ENCODE measurements at places on chromosomes 11 and 22. TPM values are rescaled to one million over a fixed set of nuclear protein-coding genes. Genes with fewer than 3 reads are reported as not detected.
A peak's percentile ranks its signal among the peaks of the same experiment; 100 is the strongest.

DNA sequence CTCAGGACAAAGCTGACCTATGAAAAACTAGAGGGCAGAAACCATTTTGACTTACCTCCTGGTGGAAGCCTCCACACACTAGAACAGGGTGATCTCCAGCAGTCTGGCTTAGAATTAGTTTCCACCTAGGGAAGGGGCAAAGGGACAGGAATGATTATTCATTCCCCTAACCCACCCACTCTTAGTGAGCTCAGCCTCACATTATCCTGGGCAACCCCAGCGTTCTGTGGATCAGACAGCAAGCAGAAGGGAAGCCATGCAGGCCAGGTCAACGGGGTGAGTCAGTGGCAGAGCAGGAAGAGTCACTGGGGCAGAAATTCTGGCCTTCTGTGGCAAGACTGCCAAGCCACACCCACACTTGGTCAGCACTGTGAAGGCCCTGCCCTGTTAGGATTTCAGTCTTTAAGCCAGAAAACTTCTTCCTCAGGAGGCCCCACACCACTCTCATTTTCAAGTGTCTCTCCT, 10.5 kb downstream of the NUMA1 start:
- peak; percentile 22 for DNase-seq
- H3K4me3 ChIP-seq, result no peak overlapping the region
- peaks cover 24% of the 10 kb centered on the region for H3K36me3 ChIP-seq
- H3K4me1 ChIP-seq, result peaks cover 46% of the 10 kb centered on the region

GRCh38 chr11:21446939-21447590, 745.8 kb upstream of the ANO5 start:
- DNase-seq, result no peak
- no peaks in the 10 kb centered on the region for H3K36me3 ChIP-seq
- no peak overlapping the region for H3K27ac ChIP-seq
- no peaks in the 10 kb centered on the region for H3K27me3 ChIP-seq
- no peaks in the 10 kb centered on the region for H3K4me1 ChIP-seq
- H3K4me3 ChIP-seq, result no peak overlapping the region

GRCh38 chr11:41784513-41785335, 325.3 kb upstream of the LRRC4C start:
- no peaks in the 10 kb centered on the region for H3K36me3 ChIP-seq
- no peaks in the 10 kb centered on the region for H3K27me3 ChIP-seq
- DNase-seq, result no peak
- no peaks in the 10 kb centered on the region for H3K4me1 ChIP-seq
- no peak overlapping the region for H3K4me3 ChIP-seq

GRCh38 chr11:102589047-102589459, 36.1 kb downstream of the MMP20 start:
- no peak overlapping the region for H3K27ac ChIP-seq
- H3K4me1 ChIP-seq, result peaks cover 20% of the 10 kb centered on the region
- peaks cover 2% of the 10 kb centered on the region for H3K36me3 ChIP-seq
- no peak overlapping the region for H3K4me3 ChIP-seq
- peak; percentile 74 for DNase-seq
- H3K27me3 ChIP-seq, result no peaks in the 10 kb centered on the region

Gene OR10D3
- not detected for total RNA-seq

Gene ATM
- 36.1 TPM for total RNA-seq

Gene CNGA4
- total RNA-seq, result 0.21 TPM

Measured in activated CD4-positive, alpha-beta T cell treated with anti-CD3 and anti-CD28 coated beads for 36 hours (primary cell).